Kidney (tissue), 22 donors: ENCODE measurements at places on chromosomes 2 and 18. TPM values are rescaled to one million over a fixed set of nuclear protein-coding genes. Genes with fewer than 3 reads are reported as not detected.

DNA sequence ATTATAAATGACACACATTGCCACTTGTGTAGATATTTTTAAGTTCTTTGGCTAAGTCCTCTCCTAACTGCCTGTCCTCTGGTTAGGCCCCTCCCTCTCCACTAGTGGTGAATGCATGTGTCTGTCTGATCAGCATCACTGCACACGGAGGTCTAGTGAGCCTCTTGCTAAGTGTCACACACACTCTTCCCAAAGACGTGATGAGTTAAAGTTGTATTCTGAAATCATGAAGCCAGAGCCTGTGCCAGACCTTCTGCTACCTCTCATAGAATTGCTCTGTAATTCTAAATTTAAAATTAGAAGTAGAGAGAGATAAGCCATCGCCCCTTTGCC is 41.3 kb downstream of the RALB start:
- no peak overlapping the region for H3K27ac ChIP-seq
- H3K4me3 ChIP-seq, result no peak overlapping the region
- no peak for DNase-seq
- peaks cover 38% of the 10 kb centered on the region for H3K36me3 ChIP-seq
- H3K4me1 ChIP-seq, result no peaks in the 10 kb centered on the region
- H3K27me3 ChIP-seq, result no peaks in the 10 kb centered on the region

DNA sequence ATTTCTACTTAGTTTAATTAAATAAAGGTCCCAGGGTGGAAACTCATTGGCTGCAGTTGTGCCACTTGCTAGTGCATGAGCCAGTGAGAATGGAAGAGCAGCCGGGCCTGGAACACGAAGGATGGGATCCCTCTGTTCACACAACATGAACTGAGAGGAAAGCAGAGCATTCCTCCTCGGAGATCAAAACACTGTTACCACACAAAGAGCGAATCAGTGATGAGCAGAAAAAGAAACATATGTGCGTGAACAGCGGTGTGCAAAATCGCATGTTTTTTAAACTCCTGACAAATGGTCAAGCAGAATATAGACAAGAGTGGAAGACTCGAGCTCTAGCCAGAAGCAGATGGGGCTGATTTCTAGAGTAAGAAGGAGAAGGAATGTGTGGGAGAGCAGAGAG is 28.4 kb upstream of the ANKRD44 start:
- no peaks in the 10 kb centered on the region for H3K27me3 ChIP-seq
- no peak overlapping the region for H3K4me3 ChIP-seq
- H3K4me1 ChIP-seq, result no peaks in the 10 kb centered on the region
- H3K27ac ChIP-seq, result no peak overlapping the region
- H3K36me3 ChIP-seq, result no peaks in the 10 kb centered on the region

DNA sequence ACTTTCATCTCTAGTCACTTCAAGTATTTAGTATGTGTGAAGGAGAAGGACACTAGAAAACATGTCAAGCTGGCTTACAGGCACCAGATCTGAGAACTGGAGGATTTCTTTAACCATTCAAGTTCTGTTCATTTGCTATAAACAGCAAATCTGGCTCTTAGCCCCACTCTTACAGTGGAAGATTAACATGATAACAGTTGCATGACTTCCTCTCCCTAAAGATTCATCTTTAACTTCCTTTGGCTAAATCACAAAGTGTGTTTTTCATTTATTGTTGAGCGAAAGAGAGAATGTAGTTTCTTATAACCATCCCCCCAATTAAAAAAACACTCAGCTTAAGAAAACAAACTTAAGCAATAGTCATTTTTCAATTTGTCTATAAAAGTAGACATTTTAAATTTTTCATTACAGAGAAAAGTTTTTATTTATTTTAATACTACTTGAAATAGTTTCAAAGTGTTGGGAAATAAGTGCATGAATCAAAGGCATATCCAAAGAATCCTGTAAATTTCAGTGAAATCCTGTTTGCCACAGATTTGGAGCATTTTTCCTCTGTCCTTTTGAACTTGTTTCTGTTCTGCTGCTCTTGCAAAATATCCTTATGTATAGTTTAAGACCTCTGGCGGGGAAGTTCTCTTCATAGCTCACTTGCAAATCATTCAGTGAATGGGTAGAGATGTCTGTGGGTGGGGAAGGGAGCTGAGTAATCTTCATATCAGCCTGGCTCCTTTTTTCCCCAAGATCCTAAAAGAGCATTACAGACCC is 241.0 kb upstream of the RBBP8 start:
- no peak overlapping the region for H3K4me3 ChIP-seq
- no peaks in the 10 kb centered on the region for H3K4me1 ChIP-seq
- no peaks in the 10 kb centered on the region for H3K36me3 ChIP-seq
- no peak for DNase-seq

DNA sequence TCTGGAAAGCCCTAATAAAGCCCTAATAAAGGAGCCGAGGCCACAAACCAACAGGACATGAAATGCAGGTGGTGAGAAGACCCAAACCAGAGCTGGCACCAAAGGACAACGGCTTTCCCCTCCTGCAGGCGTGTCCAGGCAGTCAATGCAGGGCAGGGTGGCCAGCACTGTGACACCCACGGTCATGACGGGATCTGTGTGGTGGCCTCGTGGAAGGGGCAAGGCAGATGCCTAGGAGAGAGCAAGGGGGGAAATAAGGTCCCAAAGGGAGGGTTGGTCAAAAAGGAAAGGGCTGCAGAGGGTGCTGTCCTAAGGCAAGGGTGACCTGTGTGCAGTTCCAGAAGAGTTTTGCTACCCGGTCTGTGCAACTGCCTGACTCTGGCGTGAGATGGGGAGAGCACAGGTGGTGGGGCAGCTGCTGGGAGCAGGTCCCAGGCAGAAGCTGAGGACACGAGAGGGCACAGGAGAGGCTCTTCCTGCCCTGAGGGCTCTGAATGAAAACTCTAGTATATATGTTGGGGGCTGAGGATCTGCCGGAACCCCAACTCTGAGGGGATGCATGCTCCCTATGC is 156.7 kb downstream of the TPO start:
- no peak for DNase-seq
- H3K4me3 ChIP-seq, result no peak overlapping the region
- no peaks in the 10 kb centered on the region for H3K27me3 ChIP-seq

Gene STARD6
- not detected for polyA plus RNA-seq

DNA sequence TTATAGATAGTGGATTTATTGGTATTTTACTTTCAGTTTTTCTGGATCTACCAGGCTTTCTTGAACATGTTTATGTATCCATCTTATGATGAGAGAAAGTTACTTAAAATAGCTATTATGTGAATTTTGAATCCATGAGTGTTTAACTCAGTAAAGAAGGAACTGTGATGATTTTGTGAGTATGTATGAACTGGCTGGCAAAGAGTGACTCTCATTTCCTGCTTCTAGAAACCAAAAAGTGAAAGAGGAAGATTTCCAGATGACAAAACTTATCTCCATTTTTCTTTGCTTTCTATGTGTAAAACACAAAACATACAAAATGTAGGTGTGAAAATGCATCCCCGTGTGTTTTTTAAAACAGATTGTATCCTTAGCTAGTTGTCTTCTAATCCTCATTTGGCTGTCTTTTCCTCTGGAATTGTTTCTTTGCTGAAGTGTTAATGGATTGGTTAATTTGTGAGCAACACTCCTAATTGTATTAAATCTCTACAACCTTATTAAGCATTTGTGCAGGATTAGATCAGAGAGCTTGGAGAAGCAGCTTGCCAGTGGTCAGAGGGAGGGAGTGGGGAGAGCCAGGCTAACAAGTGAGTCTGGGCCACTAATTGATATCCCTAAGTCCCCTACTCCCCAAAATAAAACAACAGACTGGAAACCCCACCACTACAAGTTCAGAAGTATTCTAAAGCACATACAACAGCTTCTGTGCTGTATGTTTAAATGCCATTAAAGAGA is 23.9 kb downstream of the PTPRM start:
- DNase-seq, result no peak
- no peaks in the 10 kb centered on the region for H3K36me3 ChIP-seq
- H3K27ac ChIP-seq, result no peak overlapping the region
